GM04504 (cell line): ENCODE measurements at places on chromosomes 4 and X.

DNA sequence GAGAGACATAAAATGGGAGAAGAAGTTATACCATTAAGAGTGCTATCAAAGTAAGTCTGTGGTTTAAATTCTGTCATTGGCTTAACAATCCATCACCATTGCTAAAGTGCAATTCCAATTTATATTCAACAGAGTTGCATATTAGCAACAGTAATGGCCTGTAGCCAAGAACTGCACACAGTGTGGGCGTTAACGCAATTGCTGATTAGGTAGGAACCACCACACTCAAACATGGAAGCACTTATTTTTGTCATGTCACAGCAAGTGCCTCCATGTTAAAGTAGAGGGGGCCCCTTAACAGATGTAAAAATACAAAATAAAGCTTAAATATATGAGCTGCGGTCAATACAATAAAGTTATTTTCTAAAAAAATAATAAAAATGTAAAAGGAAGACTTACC lies 10.8 kb downstream of the LARP7 start:
- no peak for DNase-seq

- DNase-seq: peak; percentile 94
Observed at GRCh38 chr4:156999175-156999517, 27.5 kb upstream of the PDGFC start.

DNA sequence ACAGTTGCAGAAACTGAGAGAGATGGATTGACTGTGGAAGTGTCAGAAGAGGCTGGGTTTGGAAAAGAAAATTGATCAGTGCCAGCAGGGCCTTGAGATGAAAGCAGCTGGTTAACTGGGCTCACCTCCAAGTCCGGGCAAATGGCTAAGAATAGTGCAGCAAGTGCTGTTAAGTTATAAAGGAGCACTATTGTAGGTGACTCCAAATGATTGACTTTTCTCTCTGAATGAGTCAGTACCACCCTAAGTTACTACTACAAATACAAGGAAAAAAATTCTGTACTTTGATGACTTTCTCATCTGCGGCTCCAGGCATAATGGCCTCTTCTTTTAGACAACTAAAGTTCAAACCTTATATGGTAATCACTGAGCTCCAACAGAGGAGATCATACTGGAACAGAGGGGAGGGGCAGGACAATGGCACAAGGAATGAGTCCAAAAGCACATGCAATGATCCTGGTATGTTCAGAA lies 733.4 kb upstream of the INTU start:
- DNase-seq: peak; percentile 79

GRCh38 chr4:42357325-42357724 lies 40.0 kb upstream of the SHISA3 start:
- DNase-seq: no peak

DNA sequence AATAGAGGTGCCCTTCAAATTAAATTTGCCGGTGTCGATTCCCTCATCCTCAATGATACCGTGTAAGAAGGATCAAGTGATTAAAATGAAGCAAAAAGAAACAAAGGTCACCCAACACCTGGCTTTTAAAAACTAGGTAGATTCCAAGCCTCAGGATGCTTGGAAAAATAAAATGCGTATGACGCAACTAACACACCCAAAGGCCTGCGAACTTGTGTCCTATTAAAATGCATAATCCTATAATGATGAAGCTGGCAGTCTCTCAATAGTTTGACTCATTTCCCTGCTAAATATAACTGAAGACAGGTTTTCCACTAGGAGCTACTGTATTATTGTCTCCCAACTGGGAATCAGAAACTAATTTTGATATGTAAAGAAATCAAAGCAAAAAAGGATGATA lies 263.2 kb downstream of the DHX15 start:
- DNase-seq: peak; percentile 5

DNA sequence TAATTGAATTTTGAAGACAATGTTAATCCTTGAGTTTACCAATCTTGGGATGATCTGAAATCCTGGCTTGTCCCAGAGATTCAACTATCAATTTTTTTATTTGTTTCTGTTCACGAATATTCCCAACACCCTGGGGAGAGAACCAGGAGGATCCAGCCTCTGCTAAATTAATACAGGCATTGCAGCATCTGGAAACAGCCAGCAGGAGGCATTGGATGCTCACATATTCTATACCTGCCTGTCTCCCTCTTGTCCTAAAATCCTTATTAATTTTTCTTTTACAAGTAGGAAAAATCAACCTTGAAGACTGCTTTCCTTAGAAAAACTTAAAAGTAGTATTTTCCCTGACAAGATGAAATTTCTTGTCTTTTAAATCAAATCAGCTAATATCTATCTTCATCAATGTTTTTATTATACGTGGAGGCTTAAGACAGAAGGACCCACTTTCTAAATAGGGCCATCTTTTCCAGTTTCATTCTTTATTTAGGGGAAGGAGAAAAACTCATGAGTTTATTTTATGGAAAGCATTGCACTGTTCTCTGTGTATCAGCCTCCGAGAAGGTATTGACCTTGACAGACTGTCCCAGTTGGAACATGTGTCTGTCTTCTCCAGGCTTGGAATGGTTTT lies 102.4 kb downstream of the CLNK start:
- no peak for DNase-seq
